ENCODE measurements at places on chromosomes 11 and 22.

DNA sequence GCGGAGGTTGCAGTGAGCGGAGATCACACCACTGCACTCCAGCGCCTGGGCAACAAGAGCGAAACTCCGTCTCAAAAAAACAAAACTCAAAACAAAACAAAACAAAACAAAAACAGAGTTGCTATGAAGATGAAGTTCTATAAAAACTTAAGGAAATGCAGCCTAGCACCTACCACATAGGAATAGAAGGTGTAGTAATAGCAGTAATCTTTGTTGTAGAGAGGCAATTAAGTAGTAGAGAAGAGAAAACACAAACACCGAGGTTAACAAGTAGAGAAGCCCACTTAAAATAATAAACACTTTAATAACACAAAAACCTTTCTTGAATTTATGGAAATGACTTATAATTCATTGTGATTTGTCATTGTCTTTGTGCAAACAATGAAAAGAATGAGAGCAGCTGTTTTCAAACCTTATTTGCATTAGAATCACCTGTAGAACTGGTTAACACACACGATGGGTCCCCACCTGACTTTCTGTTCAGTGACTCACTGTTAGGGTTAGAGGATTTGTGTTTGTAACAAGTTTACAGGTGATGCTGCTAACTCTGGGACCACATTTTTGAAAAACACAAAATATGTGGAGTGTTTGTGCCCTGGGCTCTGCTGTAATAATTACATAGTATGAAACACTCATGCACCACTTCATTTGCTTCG lies 43.1 kb downstream of the TYR start:
- no peak for DNase-seq

GRCh38 chr11:70881948-70882715 lies 370.2 kb downstream of the SHANK2 start:
- no peak for DNase-seq

GRCh38 chr22:19386248-19386647 lies 45.3 kb downstream of the HIRA start:
- no peak for DNase-seq

DNA sequence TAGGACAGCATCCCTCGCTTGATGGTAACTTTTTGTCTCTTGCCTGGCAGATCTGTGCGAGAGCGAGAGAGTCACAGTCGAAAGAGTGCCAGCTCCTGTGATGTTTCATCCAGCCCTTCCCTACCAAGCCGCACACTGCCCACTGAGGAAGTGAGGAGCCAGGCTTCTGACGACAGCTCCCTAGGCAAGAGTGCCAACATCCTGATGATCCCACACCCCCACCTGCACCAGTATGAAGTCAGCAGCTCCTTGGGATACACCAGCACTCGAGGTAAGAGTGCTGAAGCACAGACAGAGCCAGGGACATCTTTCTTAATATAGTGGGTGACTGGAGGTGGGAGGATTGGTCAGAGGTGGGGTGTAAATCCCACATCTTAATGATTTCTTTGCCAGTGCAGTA lies 61.1 kb downstream of the DEPDC5 start:
- no peak for DNase-seq
